Stimulated activated CD4-positive, alpha-beta T cell treated with anti-CD3 and anti-CD28 coated beads, TNF-alpha, amount 100 ng/mL, for 48 hours (primary cell): ENCODE measurements at places on chromosomes 13 and 19.

- no peak for DNase-seq
These were observed 552 bp upstream of the GRWD1 start for GRCh38 chr19:48445256-48445605.

DNA sequence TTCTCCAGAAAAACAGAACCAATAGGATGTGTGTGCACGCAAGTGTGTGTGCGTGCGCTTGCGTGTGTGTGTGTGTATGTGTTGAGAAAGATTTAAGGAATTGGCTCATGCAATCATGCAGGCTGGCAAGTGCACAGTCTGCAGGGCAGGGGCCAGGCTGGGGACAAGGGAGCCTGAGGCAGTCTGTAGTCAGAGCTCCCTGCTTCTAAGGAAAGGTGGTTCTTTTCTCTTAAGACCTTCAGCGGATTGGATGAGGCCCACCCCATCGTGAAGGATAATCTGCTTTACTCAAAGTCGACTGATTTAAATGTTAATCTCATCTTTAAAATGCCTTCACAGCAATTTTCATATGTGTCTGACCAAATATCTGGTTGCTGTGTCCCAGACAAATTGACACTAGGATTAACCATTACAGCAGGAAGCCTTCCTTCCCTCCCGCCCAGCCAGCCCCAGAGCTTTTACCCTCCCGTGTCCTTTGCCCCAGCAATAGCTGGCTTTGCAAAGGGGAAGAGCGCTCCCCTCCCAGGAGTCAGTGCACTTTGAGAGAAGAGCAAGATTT, 15.0 kb upstream of the NAXD start:
- no peak for DNase-seq

GRCh38 chr19:44969437-44969836, 14.3 kb downstream of the CLPTM1 start:
- DNase-seq, result no peak

GRCh38 chr13:77477299-77477848, 58.1 kb upstream of the SCEL start:
- DNase-seq, result no peak

DNA sequence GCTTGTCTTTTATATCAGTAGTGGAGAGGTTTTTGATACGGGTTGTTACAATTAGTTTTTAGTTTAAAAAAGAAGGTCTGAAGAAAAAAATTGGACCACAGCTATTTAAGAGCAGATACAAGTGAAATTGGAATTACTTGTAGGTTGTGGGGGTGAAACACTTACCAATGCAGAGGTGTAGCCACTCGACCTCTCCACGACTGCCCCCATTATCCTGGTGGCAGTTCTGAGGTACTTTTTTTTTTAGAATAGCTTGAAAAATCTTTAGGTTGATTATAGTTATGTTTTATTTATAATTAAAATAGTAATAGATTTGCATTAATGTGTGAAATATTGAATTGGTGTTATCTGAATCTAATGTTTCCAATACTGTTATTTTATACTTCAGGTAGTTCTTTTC, 60.7 kb downstream of the PAN3 start:
- DNase-seq, result no peak

- no peak for DNase-seq
These were observed 204.5 kb upstream of the SLITRK1 start for GRCh38 chr13:84086847-84087162.

- no peak for DNase-seq
These were observed 863 bp downstream of the AURKC start for GRCh38 chr19:57231686-57232085.

DNA sequence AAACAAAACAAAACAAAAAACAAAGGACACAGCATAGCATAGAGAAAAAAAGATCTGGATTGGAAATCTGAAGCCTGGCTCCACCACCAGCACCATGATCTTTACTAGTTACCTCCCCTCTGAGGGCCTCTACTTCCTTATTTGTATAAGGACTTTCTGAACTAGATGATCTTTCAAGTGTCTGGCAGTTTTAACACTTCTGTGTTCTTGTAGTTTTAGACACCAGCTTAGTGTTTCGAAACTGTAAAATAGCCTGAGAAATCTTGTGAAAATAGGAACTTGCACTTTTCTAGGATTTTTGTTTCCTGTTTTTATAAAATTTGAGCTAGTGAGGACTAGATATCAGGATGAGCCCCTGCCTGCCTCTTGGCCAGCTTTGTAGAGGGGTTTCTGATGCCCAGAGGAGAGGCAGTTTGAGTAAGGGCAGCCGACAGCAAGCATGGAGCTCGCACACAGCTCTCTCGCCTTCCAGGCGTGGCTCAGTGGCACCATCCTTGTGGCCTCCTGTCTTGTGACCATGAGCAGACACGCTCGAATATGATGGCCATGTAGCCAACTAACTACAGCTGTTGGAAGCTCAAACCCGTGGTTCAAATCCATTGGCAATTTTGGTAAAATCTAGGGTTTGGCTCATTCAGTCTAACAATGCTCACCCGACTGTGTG, 319.0 kb downstream of the KCNRG start:
- DNase-seq, result no peak

DNA sequence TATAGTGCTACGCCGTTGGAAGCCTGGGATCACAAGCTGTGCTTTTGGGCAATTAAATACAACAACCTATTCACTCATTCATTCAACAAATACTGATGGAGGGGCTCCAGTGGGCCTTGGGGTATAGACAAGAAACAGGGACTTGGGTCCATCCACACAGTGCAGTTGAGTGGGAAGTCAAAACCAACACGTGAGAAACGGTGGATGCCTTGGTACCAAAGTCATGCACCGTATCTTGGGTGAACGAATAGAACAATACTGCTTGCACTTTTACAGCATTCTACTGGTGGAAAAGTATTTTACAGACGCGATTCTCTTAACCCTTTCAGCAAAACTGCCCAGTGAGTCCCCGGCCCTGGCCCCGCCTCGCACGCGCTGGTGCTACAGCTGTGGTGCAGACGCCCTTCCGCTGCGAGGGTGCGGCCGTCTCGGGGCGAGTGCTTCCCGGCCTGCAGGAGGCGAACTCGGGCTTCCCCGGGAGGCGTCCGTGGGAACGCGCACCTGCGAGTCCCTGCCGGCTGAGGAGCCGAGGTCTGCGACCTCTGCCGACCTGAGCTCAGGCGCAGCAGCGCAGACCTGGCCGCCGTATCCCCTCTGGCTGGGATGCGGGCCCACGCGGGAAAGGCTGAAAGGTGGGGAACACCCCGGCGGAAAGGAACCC, 8.3 kb downstream of the TNFRSF19 start:
- DNase-seq, result peak; percentile 70

DNA sequence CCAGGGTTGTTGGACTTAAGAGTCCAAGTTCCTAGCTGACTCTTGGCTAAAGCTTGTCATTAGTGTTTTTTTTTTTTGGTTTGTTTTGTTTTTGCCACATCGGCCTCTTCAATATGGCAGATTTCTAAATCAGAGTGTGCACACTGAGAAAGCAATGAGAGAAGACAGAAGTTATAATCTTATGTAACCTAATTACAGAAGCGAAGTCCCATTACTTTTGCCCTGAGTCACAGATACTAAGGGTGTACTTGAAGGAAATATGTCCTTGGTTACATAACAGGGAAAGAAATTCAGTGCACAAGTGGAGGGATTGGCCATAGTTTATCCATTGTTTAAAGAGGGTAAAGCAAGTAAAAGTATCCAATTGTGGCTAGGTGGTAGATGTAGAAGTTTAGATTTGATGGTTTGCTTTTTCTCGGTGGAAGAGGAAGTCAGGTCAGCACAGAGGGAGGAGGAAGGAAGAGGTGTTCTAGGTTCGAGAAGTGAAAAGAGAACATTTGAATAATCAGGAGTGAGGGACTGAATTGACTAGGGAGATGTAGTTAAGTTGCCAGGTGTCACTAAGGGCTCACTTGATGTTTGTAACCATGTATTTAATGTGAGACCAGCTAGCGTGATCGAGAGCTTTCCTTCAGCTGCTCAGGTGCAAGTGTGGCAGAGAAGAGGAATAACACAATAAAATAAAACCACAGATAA, 12.2 kb downstream of the GTF2F2 start:
- DNase-seq, result no peak

- DNase-seq, result no peak
These were observed 25.4 kb upstream of the ZMYM5 start for GRCh38 chr13:19888799-19889198.

- DNase-seq, result no peak
These were observed 1049.3 kb downstream of the PCDH9 start for GRCh38 chr13:66180836-66181235.

- DNase-seq, result no peak
These were observed 7.1 kb upstream of the WDR18 start for GRCh38 chr19:977058-977464.

- DNase-seq, result no peak
These were observed 44.9 kb upstream of the DCUN1D2 start for GRCh38 chr13:113535381-113535781.

DNA sequence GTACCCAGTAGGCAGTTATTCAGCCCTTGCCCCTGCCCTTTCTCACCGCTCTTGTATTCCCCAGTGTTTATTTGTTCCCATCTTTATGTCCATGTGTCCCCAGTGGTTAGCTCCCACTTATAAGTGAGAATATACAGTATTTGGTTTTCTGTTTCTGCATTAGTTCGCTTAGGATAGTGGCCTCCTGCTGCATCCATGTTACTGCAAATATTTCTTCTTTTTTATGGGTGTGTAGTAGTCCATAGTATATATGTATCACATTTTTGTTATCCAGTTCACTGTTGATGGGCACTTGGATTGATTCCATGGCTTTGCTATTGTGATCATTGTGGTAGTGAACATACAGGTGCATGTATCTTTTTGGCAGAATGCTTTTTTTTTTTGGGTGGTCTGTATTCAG, 32.7 kb downstream of the URI1 start:
- no peak for DNase-seq

DNA sequence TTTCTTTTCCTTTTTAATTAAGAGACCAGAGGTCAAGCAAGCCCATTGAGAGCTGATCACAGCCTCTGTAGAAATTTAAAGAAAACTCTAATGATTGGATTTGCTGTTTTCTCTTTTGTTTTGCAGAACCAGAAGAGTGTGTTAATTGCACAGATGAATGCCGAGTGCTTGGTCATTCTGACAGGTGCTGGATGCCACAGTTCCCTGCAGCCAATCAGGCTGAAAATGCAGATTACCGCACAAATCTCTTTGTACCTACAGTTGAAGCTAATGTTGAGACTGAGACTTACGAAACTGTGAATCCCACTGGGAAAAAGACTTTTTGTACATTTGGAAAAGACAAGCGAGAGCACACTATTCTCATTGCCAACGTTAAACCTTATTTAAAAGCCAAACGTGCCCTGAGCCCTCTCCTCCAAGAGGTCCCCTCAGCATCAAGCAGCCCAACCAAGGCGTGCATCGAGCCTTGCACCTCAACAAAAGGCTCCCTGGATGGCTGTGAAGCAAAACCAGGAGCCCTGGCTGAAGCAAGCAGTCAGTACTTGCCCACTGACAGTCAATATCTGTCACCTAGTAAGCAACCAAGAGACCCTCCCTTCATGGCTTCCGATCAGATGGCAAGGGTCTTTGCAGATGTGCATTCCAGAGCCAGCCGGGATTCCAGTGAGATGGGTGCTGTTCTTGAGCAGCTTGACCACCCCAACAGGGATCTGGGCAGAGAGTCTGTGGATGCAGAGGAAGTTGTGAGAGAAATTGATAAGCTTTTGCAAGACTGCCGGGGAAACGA, 93.1 kb downstream of the PCDH17 start:
- no peak for DNase-seq

- no peak for DNase-seq
These were observed 110.8 kb downstream of the GNG7 start for GRCh38 chr19:2591537-2592291.

GRCh38 chr19:50669302-50670101, 20.3 kb downstream of the C19orf81 start:
- DNase-seq, result peak; percentile 26

GRCh38 chr13:66840621-66841020, 389.5 kb downstream of the PCDH9 start:
- no peak for DNase-seq

- no peak for DNase-seq
These were observed 36.3 kb downstream of the COL4A2 start for GRCh38 chr13:110343241-110343865.

DNA sequence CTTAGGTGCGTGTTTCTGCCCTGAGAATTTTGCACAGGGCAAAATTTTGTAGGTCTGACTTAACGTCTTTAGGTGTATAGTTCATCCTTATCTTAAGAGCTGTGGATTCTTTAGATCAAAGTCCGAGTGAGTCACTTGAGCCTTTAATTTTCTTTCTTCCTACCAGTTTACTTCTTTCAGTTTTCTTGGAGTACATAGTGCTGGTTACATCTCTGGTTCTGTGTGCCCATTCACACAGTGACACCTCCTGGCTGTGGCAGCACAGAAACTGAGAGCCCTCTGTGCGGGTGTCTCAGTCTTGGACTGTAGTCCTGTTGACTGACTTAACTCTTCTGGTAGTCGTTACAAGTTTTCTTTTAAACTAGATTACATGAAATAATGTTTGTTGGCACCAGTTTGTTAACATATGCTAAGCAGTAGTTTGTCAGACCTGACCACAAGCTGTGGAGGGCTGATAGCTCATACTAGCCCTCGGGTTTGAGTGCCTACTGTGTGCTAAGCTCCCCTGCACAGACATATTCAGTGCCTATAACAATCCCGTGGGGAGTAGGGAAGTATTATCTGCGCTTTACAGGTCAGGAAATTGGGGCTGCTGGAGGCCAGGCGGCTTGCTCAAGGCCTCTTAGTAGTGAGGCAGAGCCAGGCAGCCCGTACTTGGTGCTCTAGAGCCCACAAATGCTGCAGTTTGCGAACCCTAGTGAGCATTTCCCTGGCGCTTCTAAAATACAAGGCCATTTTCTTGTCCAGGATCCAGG, 1.6 kb downstream of the GATAD2A start:
- DNase-seq, result peak; percentile 52

GRCh38 chr19:55405638-55406037, 1.9 kb downstream of the UBE2S start:
- no peak for DNase-seq

DNA sequence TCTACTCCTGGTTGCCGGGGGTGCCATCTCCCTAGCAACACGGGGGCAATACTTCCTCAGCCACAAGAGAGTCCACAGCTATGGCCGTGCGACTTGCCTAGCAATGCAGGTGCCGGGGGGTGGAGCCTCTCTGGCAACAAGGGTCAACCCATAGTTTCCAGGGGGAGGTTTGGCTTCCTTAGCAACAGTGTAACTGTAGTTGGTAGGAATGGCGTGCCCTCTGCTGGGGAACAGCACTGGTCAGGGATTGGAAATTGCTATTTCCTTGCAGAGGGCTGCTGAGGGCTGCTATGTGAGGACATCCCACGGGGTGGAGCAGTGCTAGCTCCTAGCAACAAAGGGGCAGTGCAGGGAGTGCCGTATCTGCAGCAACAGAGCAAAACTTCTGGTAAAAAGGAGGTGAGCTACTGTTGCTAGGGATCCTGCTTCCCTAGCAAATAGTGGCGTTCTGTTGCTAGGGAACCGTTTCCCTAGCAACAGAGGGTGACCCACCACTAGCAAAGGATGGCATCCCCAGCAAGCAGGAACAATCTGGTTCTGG, 7.0 kb upstream of the TMC4 start:
- no peak for DNase-seq

GRCh38 chr13:23695711-23696464, 125.7 kb downstream of the TNFRSF19 start:
- peak; percentile 6 for DNase-seq
